Eye (tissue), 1 donor: ENCODE measurements at places on chromosomes 3 and 15.
A peak's percentile ranks its signal among the peaks of the same experiment; 100 is the strongest.

GRCh38 chr15:100638177-100638730 lies 35.9 kb downstream of the ASB7 start:
- no peak for DNase-seq

- peak; percentile 91 for DNase-seq
These were observed 64.5 kb downstream of the KLHL25 start for GRCh38 chr15:85730001-85730820.

DNA sequence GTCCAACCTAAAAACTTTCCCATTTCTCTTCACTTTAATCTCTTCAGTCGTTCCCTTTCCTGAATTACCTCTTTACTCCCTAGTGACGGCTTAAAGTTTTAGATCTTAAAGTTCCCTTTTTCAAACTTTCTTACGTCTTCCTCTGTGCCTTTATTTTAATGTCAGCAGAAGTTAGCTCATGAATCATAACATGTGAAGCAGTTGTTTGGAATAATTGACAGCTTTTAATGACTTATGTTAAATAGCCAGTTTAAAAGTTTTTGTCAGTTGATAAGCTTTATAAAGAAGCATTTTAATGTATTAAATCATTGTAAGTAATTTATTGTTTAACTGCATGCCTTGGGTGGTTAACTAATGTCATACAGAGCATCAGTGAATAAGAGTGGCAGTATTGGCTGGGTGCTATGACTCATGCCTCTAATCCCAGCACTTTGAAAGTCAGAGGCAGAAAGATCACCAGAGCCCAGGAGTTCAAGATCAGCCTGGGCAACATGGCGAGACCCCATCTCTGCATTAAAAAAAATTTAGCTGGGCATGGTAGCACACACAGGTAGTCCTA lies 33.9 kb downstream of the PIK3CA start:
- no peak for DNase-seq

DNA sequence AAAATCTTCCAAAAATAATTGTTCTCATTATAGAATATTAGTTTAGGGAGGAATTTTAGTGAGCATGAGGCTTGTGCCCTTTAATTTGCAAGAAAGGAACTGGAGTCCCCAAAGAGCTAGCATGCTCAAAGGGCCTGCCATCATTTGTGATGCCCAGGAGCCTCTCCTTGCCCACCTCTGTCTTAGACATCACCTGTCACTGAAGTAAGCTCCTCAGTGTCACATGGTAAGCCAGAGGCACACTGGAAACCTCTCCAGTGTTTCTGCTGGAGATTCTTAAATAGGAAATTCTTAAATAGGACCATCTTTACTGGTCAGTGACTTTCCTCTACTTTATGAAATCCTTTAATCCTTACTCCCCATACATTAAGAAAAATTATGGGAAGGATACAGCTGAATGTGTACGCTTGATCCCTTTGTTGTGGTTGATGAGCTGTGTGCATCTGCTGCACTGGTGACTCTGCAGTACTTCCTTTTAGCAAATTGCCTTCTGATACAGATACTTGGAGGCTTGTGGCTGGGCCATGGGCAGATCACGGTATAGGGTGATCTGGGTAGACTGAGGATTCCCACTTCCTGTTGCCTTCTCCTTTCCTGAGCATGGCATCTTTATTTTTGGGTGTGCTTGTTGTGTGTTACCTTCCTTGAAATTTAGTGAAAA lies 197.4 kb downstream of the KLHL25 start:
- no peak for DNase-seq

- no peak for DNase-seq
These were observed 199.8 kb downstream of the UBE2E2 start for GRCh38 chr3:23402728-23403492.

DNA sequence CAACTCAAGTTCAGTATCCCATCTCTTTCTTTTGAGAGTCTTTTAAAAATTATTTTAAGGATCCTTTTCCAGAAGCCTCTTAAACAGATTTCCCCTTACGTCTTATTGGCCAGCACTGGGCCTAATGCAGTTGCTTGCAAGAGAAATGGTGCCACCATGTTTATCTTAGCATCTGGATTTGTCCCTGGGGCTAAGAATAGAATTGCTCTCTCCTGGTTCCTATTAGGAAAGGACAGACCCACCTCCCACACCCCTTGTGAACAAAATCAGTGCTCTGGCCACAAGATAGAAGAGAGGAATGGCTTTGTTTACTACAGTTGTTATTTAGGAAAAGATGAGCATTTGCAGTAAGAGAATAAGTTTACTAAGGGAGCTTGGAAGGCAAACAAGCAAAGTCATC lies 128.2 kb upstream of the CGNL1 start:
- DNase-seq, result no peak

DNA sequence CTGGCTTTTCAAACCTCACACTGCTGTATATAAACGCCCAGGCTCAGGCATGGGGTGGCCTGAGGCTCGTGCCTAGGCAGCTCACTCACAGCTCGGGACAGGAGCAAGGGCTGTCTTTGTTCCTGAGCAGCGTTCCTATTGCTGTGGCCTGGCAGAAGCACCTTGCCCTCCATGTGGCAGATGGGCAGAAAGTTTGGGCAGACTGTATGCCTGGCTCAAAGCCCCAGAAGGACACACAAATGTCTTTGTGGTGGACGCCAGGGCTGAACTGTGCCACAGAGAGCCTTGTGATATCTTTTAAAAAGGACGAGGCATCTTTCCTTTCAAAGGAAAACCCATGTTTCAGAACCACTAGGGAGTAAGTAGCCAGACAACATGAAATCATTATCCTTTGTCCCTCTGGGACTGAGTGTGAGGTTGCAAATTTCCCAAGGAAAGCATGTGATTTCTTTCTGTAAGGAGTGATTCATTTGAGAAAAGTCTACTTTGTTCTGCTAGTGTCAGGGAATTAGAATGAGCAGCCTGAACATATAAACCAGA lies 29.3 kb upstream of the UBE2E1 start:
- no peak for DNase-seq

GRCh38 chr15:93025625-93025982 lies 63.4 kb downstream of the RGMA start:
- DNase-seq, result no peak

- DNase-seq, result peak; percentile 18
These were observed 102.5 kb downstream of the SST start for GRCh38 chr3:187567661-187568121.

- DNase-seq, result no peak
These were observed 21.2 kb downstream of the ZDHHC23 start for GRCh38 chr3:113968986-113969385.

DNA sequence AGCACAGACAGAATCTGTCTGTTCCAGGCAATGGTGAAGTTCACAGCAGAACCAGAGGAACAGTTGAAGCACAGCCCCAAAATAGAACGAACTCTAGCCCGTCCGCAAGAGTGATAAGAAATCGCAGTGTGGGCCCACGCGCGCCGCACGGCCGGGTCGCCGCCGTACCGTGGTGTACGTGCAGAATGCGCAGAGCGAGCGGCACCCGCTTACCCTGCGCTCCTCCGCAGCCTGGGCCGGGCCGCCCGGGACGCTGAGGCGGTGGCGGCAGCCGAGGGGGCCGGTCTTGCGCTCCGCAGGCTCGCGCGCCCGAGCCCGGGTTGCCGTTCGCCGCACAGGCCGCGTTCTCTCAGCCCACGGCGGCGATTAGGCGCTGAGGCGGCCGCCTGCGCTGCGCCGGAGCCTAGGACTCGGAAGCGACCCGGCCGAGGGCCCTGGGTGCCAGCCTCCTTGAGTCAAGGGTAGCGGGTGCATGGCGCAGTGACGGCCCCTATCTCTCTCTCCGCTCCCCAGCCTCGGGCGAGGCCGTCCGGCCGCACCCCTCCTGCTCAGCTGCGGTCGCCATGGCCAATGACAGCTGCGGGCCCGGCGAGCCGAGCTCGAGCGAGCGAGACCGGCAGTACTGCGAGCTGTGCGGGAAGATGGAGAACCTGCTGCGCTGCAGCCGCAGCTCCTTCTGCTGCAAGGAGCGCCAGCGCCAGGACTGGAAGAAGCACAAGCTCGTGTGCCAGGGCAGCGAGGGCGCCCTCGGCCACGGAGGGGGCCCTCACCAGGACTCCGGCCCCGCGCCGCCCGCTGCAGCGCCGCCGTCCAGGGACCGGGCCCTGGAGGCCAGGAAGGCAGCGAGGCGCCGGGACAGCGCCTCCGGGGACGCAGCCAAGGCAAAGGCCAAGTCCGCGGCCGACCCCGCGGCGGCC lies 20.5 kb downstream of the WDR73 start:
- peak; percentile 89 for DNase-seq

DNA sequence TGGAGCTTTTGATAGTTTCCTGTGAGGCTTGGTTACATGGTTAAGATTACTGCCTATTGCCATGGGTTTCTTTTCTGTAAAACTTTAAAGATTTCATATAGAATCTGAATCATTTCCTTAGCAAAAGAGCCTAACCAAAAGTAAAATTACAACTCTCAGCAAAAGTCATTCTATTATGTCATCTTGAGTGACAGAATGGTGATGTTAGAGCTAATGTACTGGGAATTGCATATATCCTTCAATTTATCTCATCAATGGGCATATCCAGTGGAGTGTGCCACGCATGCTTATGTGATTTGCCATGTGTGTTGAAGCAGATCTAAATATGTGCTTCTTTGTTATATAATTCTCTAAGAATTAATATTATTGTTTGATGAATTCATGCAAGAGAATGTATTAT lies 212.1 kb downstream of the ROBO1 start:
- no peak for DNase-seq

DNA sequence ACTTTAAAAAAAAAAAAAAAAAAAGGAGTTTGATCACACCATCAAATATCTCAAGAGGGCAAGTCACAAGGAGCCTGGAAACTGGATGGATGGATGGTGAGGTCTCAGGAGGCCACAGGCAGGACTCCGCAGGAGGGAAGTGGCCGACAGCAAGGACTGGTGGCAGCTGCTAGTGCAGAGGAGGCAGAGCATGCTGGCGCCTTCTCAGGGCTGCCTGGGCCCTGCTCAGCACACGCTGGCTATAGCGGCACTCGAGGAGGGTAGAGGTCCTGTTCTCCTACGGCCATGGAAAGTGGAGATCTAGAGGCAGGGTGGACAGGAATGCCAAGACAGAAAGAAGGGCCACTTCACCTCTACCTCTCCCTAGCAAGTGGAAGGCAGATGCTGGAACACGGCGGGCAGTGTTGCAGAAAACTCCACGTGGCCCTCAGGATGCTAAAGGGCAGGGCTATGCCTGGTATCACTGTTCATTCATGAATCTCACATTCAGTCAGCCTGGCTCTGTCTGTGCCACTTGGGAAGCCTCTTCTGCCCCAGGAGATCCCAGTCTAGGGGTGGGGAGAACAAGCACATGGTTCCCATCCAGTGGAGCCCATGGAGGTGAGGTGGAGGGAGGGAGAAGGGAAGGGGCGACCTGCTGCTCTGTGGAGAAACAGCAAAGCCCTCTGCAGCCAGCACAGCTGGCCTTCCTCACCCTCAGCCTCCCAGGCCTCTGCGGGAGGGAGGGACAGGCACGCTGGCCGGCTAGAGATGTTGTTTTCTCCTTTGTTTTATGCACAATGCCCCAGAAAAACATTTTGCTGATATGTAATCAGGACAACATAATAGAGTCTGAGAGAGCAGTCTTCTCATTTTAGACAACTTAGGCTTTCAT lies 71.0 kb downstream of the OXNAD1 start:
- DNase-seq, result no peak

DNA sequence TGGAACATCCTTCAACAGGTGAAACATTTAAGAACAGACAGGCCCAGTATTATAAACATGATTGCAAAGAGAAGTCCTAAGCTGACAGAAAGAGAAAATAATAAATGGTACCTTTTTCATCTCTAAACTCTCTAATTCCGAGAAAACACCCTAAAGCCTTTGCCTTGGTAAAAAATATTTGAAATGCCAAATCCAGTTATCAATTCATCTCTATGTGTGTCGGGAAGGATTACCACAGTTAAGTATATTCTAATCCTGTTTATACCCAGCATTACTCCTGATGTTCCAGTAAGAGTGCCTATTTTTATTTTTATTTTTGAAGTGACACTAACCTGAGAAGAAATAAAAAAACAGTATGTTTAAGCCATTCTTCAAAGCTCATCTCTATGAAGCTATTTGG lies 219.3 kb upstream of the NANOGP8 start:
- DNase-seq, result no peak

- no peak for DNase-seq
These were observed 31.5 kb upstream of the TAFA4 start for GRCh38 chr3:68963891-68964290.

DNA sequence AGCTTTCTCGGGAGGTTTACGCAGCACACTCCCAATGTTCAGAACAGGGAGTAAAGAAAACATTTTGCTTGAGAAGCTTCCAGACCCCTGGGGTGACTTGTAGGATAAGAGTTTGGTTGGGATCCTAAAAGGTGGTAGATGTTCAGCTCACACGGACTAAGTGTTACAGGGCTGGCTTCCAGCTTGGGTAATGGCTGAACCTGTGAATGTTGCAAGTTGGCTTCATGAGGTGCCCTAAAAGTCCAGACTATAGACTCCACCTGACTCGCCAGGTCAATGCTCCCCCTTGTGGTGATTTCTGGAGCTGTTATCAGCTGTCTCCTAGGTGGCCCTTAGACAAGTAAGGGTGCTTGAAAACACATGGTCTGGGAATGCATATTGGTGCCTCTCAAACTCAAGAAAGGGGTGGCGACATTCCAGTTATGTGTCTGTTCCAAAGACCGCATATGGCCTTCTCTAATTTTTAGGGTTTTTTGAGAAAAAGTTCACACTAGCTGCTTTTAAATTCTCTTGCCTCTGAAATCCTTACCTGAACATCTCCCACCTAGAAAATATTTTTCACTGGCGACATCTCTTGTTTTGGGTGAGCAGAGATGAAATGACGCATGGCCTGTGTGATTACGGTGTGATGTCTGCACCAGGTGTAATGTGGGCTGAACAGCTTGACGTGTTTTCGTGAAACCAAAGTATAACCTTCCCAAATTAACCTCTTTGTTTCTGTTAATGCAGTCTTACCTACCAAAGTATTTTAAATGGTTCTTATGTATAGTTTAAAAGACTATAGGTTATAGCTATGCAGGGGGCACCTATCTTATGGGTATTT lies 175.7 kb upstream of the KBTBD8 start:
- DNase-seq, result peak; percentile 70

GRCh38 chr15:48645558-48646330 lies at the start of gene FBN1:
TSS of gene FBN1 (minus strand) at chr15:48645709. CDS start at chr15:48644769, 940 bp downstream.
- peak; percentile 96 for DNase-seq

GRCh38 chr3:141642215-141642614 lies 95.9 kb upstream of the RNF7 start:
- no peak for DNase-seq

GRCh38 chr3:14461748-14462324 lies 59.4 kb downstream of the SLC6A6 start:
- peak; percentile 49 for DNase-seq

GRCh38 chr15:31398677-31399301 lies 72.2 kb downstream of the KLF13 start:
- DNase-seq, result no peak

- no peak for DNase-seq
These were observed 510.3 kb upstream of the ROBO1 start for GRCh38 chr3:80278056-80278455.

- DNase-seq, result peak; percentile 36
These were observed 286.4 kb downstream of the ZIC4 start for GRCh38 chr3:147119989-147120388.

- peak; percentile 58 for DNase-seq
These were observed 51.8 kb upstream of the ADPGK start for GRCh38 chr15:72835294-72835890.

- peak; percentile 12 for DNase-seq
These were observed at the start of gene IL17RE for GRCh38 chr3:9902372-9903237. TSS of gene IL17RE (plus strand) at chr3:9902848. CDS start at chr3:9902933, 85 bp downstream.
